ENCODE measurements at places on chromosomes 1 and 21.

DNA sequence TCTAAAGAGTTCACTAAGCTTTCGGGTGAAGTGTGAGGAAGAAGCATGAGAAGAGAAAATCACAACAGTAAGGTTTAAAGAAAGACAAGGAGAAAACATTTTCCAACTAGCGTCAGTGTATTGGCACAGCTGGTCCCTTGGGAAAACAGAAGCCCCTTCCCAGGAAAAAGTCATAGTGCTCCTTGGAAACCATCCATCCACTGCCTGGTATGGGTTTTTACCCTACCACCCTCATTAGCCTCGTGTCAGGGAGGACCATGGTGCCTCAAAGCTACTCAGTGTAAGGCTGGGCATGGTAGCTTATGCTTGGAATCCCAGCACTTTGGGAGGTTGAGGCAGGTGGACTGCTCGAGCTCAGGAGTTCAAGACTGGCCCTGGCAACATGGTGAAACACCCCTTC, 12.7 kb downstream of the AADACL4 start:
- DNase-seq: no peak

DNA sequence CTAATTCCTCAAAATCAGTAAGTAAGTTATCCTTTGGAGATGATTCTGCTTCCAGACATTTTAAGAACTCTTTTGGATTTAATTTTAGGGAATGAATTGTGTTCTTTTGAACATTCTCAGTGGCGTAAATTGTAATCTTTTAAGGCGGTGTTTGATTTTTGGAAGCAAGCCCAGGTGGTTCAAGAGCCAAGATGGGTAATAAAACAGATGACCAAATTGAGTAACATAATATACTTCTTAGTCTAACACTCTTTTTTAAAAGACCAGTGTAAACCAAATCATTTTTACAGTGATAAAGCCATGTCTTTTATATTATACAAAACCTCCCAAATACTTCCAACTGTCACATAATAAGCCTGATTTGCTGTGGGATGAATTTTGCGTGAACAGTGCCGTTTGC, 133.8 kb downstream of the LRRC40 start:
- no peak for DNase-seq

DNA sequence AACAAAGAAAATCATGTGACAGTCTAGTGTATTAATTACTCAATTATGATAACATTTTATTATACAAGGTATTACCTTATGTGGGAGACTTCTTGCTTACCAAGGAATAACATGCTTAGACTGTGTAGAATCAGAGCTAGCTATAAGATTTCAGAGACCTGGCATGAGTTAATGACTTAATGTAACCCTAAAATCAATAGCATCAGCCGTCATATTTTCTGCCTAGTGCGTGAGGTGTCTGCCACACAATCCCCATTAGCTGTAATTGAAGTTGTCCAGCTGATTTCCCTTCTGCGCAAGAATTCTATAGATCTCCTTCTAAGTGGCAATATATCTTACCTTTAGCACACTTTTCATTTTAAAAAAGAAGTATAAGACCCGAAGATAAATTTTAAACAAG, 28.8 kb downstream of the CHODL start:
- no peak for DNase-seq

DNA sequence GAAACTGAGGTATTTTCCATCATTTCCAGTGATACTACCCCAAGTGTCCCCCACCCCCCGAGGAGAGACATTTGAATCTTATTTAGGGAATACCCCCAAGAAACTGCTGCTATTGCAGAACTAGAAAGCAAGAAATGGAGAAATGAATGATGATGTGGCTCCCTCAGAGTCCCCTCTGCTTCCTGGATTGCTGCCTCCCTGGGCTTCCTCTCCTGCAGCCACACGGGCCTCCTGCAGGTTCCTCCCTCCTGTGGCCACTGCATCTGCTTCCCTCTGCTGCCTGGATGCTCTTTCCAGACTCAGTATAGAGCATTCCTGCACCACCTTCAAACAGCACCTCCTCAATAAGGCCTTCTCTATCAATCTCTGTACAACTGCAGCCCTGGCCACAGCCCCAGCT, 69.3 kb downstream of the SLC25A24 start:
- no peak for DNase-seq

- no peak for DNase-seq
Measured at GRCh38 chr21:40685141-40685540, 161.8 kb downstream of the DSCAM start.

DNA sequence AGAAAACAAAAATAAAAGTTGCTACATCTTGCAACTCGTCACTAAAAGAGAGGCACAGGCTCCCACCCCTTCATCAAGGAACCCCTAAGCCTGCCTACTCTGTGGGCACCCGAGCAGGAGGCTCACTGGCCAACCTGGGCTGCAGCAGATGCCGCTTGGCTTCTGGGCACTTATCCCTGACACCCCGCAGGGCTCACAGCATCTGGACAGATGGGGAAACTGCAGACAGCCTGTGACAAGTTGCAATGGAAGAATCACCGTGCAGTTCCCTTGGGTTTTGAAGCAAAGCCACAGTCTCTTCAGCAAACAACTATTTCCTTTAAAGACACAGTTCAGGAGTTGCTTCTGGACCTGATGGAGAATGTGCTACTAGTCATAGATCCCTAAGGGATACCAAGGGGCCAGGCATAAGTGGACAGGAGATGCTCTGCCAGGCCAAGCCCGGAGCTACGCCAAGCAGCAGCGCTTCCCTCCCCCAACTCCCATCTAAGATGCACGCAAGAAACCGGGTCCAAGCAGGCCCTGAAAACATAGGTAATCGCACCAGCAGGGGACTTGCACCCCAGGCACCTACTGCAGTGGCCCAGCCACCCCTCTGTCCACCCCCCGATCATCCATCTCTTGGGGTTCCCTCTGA, 170.6 kb downstream of the NPHP4 start:
- DNase-seq: no peak

- no peak for DNase-seq
Measured at GRCh38 chr21:21898801-21899200, 900.6 kb downstream of the NCAM2 start.

- DNase-seq: no peak
Measured at GRCh38 chr1:243819438-243819839, 30.6 kb downstream of the AKT3 start.

DNA sequence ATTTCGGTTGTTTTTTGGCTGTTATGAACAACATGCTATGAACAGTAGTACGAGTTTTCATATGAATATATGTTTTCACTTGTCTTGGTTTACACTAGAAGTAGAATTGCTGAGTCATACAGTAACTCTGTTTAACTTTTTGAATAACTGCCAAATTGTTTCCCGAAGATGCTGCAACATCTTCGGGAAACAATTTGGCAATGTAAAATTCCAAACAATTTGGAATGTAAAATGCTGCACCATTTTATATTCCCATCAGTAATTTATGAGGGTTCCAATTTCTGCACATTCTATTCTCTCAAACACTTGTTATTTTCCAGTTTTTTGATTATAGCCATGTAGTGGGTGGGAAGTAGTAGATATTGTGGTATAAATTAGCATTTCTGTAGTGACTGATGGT, 11.6 kb downstream of the PCBP3 start:
- no peak for DNase-seq

DNA sequence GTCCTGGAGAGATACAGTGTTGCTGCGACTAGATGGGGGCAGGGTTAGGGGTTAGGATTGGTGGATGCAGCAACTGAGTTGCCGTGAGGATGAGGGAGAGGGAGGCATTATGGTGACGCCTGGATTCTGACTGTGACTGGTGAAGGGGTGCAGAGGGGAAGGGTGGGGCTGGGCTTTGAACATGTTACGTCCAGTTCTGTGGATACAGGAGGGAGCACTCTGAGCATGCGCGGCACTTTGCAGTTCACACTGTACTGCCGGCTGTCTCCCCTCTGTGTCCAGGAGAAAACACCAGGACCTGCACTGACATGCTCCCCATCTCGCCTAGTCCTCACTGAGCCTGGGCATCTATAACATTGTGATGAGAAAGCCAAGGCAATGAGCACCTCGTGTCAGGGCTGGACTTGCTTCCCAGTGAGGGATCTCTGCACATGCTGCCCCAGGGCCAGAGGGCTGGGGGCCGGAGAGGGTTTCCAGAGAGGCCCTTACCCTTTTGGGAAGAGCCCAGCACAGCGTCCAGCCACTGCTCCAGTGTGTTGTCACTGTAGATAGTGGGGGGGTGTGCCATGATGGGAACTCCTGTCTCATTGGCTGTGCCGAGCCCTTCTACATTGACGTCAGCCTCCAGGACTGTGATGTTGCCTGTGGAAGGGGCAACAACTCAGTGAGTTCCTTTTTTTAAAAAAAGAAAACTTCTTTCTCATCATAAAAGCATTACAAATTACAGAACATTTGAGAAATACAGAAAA, 7.6 kb downstream of the FAM151A start:
- DNase-seq: no peak

- DNase-seq: no peak
Measured at GRCh38 chr1:97632776-97633175, 288.1 kb downstream of the DPYD start.

- no peak for DNase-seq
Measured at GRCh38 chr1:184626076-184627006, 128.3 kb downstream of the EDEM3 start.

GRCh38 chr21:35525443-35525842, 476.3 kb upstream of the RUNX1 start:
- no peak for DNase-seq

- no peak for DNase-seq
Measured at GRCh38 chr1:27503844-27504587, 14.0 kb upstream of the WASF2 start.

GRCh38 chr1:224541901-224542630, 74.1 kb upstream of the CNIH3 start:
- DNase-seq: no peak

DNA sequence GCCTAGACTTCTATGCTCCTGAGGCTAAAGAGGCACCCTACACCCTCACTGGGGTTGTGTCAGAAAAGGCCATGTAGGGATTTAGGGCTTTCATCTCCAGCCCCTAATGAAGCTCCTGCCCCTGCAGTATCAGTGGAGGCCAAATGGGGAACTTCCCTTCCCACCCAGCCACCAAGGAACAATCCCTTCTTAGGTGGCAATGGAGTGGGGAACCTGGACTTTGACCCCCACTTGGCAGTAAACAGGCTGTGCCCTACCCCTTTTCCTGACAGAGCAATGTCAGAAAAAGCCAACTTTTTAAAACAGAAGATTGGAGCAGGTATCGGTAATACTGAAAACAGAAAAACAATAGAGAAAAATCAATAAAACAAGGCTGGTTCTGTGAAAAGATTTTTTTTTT, 35.5 kb upstream of the SLC19A2 start:
- DNase-seq: no peak

DNA sequence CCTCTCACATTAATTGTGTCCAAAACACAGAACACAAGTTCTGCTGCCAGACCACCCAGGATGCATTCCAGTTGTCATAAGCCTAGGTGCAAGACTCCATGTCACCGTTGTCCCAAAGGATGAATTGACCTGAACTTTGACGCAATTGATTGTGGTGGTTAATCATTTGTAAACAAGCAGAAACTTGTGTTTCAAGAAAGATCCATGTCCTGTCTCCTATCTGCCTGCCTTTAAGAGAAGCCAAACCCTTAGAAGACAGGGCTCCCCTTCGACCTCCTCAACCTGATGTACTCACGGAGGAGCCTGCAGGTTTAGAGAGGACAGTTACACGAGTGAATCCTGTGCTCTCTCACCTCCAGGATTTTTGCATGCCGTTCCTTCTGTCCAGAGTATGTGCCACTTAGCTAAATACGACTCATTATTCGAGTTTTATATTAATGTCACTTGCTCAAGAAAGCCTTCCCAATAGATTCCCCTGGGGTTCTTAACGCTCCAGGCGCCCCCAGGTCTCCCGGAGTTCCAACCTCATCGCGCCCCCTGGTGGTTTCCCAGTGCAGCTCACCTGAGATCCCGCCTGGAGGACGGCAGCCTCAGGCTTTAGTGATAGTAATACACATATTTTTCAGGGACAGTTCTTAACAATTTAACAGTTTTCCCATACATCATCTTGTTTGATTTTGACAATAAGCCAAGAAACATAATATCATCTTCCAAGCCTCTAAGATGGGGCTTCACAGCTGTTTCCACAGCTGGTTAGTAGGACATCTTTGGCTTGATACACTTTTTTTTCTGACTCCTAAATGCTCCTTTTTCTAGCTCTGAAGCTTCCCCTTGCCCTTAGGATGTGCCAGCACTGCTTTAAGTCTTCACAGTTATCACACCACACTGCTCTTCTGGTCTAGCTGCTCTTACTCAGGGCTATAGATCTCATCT, 2.4 kb upstream of the C8B start:
- no peak for DNase-seq

GRCh38 chr1:189682591-189682990, 795.1 kb downstream of the BRINP3 start:
- DNase-seq: no peak

DNA sequence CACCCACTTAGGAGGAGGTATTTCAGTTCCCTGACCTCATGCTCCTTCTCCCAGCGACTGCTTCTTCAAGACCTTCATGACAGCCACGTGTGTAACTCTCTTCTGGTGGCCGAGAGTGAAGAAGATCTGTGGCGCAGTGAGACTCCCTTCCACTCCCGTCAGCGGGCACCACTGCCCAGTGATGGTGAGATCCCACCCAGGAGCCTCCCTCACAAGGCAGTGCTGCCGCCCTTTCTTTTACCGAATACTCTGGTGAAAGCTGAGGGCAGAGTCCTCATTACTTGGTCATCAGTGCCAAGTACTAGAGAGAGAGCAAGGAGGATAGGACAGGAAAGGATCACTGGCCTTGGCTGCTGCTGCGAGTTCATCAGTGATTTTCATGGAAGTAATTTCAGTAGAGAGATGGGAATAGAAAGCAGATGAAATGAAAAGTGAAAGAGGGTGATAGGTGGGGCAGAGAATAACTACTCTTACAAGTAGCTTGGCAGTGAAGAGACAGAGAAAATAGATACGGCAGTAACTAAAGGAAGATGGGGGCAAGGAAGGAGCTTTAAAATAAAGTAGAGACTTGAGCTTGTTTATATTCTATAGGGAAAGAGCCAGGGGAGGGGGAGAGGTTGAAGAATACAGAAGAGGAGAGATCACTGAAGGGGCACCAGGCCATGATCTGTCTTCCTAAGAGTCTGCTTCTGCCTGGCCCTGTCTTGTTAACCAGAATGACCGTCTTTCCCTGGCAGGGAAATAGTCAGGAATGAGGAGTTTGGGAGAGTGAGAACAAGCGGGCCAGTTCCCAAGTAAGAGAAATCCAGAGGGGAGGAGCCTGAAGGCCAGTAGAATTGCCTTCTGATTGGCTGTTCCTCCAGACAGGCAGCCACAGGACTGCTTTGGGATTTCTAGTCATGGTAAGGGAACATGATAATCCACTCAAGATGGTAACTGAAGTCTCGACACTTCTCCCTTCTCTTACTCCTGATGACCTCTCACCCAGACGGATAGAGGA, 18.3 kb downstream of the HYI start:
- no peak for DNase-seq
